ENCODE measurements at places on chromosomes 3 and 15. TPM values are rescaled to one million over a fixed set of nuclear protein-coding genes. Genes with fewer than 3 reads are reported as not detected.

Gene VGLL3
- total RNA-seq = 26.5 TPM

Gene ALDH1A2
- not detected for total RNA-seq

Gene SLC12A1
- total RNA-seq = not detected

Gene SAMMSON
- total RNA-seq = not detected

Gene WDR49
- 1.1 TPM for total RNA-seq

Gene MB21D2
- 5.2 TPM for total RNA-seq

Gene TICRR
- total RNA-seq = 13.7 TPM

Gene UBP1
- 63.7 TPM for total RNA-seq
